ENCODE measurements at places on chromosomes 6 and 20.
A peak's percentile ranks its signal among the peaks of the same experiment; 100 is the strongest.

- no peak for DNase-seq
Measured at GRCh38 chr20:15700147-15700765, 873.0 kb downstream of the KIF16B start.

DNA sequence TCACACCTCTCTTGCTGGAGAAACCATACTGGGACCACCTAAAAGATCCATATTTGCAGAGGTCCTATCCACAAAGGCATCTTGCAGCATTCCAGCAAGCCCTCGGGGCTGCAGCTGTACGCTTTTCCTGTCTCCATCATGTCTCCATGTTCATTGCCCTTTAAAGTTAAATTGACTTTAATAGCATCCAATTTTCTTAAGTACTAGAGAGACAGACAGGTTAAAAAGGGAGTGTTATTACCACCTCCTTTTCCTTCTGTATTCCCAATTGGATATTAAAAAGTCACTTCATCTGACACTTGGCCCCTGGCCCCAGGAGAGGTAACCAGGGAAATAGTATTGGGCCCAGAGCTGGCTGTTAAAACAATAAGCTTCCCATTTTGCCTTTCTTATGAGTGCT, 178.6 kb downstream of the UNC5CL start:
- no peak for DNase-seq

DNA sequence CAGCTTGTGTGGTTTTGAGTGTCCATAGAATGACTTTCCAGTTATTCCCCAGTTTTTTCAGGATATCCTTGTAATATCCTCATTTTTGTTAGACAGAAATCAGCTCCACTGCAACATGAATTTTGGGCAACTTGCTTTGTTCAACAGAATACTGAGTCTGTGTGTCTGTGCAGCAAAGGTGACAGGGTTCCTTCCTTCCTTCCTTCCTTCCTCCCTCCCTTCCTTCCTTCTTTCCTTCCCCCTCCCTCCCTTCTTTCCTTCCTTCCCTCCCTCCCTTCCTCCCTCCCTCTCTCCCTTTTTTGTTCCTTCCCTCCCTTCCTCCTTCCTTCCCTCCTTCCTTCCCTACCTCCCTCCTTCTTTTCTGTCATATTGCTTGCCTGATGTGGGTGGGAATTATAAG, 496.5 kb downstream of the EPM2A start:
- DNase-seq = no peak

DNA sequence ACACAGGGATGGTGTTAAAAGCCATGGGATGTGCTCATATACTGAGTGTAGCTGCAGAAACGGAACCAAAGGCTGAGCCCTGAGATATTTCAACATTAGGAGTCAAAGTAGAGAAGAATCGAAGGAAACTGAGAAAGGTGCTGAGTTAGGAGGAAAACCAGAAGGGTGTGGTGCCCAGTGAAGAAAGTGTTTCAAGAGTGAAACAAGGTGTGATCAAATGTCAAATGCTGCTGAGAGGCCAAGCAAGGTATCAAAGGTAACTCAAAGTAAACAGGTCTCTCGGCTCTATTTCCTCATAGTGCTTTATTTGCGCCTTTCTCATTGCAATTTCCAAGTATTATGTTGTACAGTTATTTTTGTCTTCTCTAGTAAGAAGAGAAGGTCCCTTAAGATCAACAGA, 94.1 kb downstream of the PRDM1 start:
- no peak for DNase-seq

GRCh38 chr20:43463527-43464218, 6.0 kb downstream of the SRSF6 start:
- no peak for DNase-seq

GRCh38 chr6:30541515-30542403, 14.5 kb downstream of the GNL1 start:
- peak; percentile 74 for DNase-seq

DNA sequence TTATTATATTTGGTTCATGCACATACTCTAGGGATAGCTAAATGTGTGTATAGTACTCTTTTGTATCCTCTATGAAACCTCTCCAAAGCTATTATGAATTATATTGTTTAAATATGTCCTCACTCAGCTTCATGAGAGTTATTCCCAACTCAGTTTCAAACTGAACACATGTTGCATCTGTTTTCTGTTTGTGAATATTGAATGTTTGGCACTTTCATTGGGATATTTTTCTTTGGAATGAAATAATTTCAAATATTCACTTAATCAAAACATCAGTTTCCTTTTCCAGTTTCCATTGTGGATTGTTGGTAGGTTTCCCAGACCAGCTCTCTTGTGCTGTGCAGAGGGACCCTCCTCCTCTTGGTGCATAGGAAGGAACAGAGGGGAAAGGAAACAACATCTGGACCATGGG, 46.6 kb downstream of the HDAC2 start:
- no peak for DNase-seq

DNA sequence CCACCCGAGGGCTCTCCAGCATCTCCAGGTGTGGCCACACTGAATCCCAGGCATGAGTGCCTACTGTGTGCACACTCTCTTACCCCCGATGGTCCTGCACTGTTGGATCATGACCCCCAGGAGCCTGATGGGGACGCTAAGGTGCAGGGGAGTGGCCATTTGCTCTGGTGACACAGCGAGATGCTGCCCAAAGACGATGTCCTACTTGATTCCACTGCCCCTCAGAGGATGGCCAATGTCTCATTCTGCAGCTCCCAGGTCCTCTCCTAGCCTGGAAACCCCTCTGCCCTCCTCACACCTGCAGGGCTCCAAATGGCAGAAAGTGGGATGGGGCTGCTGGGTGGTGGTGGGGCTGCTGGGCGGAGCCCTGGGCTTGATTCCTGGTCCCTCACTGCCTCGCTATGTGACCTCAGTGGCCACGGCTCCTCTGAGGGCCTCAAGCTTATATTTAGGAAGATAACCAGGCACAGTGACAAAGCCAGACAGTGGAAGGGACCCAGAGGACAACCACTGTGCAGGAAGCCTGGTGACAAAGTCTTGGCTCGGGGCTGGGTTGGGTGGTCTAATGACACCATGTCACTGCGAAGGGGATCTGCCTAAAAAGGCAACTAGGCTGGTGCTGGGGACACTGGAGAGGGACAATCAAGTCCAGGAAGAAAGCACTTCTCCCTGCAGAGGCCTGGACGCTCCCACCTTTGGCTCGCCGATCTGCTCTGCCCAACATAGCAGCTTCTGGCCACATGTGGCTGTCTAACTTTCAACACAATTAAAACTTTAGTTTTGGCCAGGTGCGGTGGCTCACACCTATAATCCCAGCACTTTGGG, 28.4 kb downstream of the TGM2 start:
- DNase-seq = no peak

- DNase-seq = no peak
Measured at GRCh38 chr6:142378138-142378875, 76.5 kb downstream of the ADGRG6 start.

GRCh38 chr6:137277971-137278637, 58.9 kb upstream of the IFNGR1 start:
- no peak for DNase-seq

DNA sequence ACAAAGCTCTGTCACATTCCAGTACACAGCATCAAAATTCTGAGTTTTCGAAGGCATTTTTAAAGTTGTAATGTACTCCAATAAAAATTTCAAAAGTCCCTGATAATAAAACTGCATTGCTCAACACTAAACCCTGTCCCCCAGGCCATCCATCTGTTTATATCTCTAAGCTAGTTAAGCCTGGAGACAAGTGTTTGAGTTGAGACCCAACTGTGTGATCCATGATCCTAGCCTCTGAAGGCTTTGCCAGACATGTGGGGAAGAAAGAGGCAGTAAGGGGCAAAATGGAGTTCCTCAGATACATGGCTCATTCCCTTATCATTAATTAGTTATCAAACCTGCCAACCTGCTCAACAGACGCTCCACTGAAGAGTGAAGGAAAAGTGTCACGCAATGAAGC, 198.4 kb downstream of the ISM1 start:
- DNase-seq = no peak

Data from T-helper 9 cell (primary cell).